ENCODE measurements at places on chromosomes 1 and 21.

- no peak for DNase-seq
Measured at GRCh38 chr1:224745924-224746323, 129.8 kb downstream of the CNIH3 start.

- peak; percentile 58 for DNase-seq
Measured at GRCh38 chr1:150931773-150932172, 5.6 kb downstream of the SETDB1 start.

DNA sequence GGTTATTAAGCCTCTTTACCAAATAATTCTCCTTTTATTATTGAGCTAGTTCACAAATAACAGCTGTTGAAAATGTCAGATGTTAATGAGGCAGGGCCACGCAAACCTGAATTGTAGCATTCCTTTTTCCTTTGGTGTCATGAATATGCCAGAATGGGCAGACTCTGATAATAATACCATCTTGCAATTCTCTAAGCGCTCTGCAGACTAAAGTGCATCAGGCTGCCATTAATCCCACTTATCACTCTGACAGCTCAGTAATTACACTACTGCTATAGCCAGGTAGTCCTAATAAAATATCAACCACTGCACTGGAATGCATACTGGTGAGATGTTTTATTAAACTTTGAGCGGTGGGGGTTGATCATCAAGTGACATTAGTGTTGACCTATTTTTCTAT lies 177.7 kb downstream of the DPYD start:
- no peak for DNase-seq

DNA sequence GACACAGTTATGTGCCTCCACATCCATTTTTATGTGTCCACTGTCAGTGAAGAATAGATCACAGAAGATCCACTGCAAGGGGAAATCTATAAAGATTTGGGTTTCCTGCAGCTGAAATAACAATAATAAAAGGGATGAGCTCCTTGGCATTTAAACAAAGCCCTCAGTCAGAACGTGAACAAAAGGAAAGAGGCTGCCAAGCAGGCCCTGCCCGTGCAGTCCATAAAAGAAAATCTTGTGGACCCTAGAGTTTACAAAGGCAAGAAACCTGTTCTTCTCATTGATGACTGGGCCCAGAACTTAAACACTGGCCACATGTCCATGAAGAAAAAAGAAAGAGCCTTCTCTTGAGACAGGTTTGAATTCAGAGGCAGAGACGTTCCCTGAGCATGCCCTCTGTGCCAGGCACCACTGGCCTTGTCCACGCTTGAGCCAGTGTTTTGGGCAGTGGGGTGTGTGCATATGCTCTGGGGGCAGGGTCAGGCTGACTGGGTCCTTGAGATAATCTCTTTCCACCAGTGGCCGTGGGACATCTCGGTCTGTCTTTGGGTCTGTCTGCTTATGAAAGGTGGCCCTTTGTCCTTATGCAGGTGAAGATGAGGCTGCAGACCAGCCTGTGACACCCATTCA lies 142.7 kb downstream of the HIVEP3 start:
- no peak for DNase-seq

- DNase-seq: no peak
Measured at GRCh38 chr1:151541752-151542151, 1.6 kb downstream of the TUFT1 start.

DNA sequence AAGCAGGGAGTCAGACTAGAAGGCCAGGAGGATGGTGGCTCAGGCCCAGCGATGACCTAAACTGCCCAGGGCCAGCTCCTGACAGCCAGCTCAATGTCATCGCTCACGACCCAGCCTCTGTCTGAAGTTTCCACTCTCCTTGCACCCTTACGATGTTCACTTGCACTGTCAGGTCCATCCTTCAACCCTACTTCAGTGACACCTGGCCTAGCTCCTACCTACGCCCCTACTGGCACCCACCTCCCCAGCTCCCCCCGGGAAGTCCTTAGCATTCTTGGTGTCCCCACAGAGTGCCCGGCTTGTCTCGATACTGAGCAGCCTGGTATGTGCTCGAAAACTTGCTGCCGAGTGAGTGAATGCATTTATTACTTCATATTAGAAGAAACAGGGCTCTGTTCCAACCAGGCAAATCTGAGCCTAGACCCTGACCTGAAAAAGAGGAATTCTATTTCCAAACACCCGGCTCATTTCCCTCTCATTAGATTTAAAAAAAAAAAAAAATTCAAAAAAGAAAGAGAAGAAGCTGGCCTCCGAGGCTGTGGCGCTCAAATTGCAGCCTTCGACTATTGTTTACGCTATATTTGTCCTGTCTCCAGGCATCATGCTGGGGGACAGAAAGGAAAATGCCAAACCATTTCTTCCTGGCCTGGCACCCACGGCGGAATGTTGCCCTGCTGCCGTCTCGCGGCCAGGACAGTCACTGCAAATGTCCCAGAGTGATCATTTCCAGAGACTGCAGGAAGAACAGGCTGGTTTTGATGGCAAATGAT lies 29.8 kb upstream of the LRRC38 start:
- no peak for DNase-seq

- no peak for DNase-seq
Measured at GRCh38 chr21:36437745-36438128, 42.2 kb downstream of the CLDN14 start.

DNA sequence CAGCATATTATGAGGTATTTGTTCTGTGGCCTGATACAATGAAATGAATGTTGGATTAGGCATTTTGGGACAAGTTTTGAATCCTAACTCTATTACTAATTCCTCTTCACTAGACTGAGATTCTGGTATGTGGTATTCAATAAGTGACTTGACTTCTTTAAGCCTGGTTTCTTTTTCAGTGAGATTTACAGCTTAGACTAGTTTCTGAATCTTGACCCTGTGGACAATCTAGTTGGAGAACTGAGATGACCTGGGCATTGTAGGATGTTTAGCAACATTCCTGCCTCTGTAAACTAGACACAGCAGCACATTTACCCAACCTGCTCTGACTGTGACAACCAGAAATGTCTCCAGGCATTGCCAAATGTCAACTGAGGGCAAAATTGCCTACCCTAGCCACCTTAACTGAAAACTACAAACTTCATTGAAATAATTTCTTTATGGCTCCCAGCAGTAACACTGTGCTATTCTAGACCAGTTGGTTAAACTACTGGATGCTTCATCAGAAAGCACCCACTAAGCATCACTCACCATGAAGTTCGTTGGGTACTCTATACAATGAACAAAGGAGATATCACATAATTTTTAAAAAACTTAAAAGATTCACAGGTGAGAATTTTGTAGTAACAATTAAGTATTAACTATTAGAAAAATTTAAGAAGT lies 16.8 kb downstream of the PTPRC start:
- DNase-seq: no peak

- DNase-seq: no peak
Measured at GRCh38 chr1:22915816-22916470, 56.7 kb downstream of the LACTBL1 start.

- DNase-seq: no peak
Measured at GRCh38 chr21:42376338-42376982, 10.1 kb upstream of the TFF1 start.

GRCh38 chr21:33940881-33941245 lies 25.3 kb upstream of the ATP5PO start:
- DNase-seq: no peak

DNA sequence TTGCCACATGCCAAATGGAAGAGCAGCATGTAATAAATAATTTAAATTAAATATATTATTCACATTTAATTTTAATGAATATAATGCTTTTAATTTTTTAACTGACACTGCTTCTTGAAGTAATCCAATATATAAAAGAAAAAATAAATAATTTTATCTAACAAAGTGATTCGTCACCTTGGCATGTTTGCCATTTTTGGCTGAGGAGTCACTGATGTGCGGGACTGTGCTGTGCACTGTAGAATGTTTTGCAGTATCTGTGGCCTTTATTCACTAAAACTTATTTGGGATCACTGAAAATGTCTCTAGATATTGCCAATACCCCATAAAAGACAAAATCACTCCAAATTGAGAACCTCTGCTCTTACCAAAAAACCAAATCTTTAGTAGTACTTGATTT lies 807.8 kb downstream of the BRINP3 start:
- no peak for DNase-seq

GRCh38 chr1:54569339-54569738 lies 21.3 kb downstream of the ACOT11 start:
- no peak for DNase-seq

- no peak for DNase-seq
Measured at GRCh38 chr1:245776694-245777332, 622.0 kb downstream of the KIF26B start.

DNA sequence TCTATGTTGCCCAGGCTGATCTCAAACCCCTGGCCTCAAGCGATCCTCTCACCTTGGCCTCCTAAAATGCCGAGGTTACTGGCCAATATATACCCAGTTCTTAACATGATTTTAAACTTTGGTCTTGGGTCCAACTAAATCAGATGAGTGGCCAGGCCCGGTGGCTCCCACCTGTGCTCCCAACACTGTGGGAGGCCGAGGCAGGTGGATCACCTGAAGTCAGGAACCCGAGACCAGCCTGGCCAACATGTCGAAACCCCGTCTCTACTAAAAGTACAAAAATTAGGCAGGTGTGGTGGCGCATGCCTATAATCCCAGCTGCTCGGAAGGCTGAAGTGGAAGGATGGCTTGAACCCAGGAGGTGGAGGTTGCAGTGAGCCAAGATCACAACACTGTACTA lies 29.6 kb downstream of the TOMM20 start:
- no peak for DNase-seq

GRCh38 chr1:65309304-65310077 lies at the start of gene DNAJC6:
Gene DNAJC6, plus strand, starts transcription at chr1:65309543. Its CDS starts 203 bp downstream, at chr1:65309746.
- no peak for DNase-seq

DNA sequence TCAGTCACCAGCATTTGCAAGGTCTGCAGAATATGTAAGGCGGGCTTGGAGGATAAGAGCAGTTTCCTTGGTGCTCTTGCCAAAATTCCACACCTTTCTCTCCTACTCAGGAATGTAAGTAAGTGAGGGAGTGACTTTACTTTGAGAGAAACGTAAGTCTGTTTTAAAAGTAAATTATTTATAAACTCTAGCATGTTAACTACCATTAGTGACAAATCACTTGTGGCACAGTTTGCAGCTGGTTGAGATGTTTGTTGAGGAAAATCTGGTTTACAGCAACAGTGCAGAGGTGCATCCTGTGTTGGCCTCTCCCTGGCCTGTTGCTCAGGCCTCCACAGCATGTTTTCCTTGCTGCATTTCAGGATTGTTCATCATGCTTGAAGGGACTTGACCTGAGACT lies 8.5 kb downstream of the CGN start:
- no peak for DNase-seq

GRCh38 chr1:159880430-159880829 lies 18.0 kb upstream of the VSIG8 start:
- DNase-seq: no peak

DNA sequence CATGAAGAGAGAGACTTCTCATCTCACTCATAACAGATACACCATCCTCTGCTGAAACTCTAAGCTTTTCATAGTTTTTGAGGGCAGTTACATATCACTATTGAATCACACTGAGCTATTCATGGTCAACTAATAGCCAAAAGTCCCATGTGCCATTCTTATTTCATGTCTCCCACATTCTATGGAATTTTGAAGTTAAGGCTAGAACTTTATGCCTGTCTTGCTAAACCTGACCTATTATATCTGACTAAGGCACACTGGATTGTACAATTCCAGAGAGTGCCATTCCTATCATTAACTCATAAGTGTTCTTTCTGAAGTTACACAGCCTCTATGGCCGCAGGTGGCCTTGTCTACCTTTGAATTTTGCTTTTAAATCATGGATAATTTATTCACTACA lies 254.3 kb downstream of the PTPRC start:
- DNase-seq: no peak

GRCh38 chr1:53129891-53130597 lies 12.4 kb downstream of the SLC1A7 start:
- no peak for DNase-seq

DNA sequence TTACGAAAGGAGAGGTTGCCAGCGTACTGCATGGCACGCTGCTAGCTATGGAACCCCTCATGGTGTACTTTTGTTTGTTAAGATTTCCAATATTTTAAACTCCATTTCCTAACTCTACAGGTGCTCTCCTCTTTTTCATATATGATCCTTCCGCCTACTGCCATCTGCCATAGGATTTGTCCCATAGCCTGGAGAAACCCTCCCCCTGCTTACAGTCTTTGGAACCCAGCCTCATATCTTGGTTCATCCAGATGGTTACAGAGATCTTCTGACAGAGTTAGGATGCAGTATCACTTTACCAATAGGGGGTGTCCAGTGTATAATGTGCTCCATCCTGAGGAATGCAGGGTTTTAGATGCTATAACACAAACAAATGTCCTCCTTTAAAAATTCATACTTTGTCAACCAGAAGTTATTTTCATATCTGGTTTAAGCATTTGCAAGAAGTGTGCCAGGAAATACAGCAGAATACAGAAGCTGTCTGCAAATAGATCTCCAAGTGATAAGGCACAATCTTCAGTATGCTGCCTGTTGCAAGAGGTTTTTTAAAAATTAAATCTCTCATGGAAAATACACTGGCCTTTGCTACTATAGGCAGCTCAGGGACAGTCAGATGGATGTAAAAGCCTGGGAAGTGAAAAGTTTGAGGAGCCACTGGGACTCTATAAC lies 377.8 kb downstream of the KCNH1 start:
- no peak for DNase-seq

GRCh38 chr1:221632072-221632471 lies 109.8 kb downstream of the DUSP10 start:
- DNase-seq: no peak

DNA sequence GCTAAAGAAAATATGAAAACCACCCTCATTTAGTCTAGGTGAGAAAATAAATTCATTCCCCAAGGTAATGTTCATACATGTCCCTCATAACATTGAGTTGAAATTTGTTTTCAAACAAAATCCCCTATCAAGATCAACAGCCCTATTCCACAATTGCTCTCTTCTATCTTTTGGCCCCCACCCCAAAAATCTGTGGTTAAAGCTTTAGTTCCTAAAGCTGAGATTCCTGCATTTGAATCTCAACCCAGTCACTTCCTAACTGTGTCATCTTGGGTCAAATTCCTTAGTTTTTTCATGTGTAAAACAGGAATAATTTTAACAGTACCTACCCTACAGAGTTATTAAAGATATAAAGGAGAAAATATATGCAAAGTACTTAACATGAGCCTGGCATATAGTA lies 22.0 kb downstream of the KIAA0319L start:
- DNase-seq: no peak

DNA sequence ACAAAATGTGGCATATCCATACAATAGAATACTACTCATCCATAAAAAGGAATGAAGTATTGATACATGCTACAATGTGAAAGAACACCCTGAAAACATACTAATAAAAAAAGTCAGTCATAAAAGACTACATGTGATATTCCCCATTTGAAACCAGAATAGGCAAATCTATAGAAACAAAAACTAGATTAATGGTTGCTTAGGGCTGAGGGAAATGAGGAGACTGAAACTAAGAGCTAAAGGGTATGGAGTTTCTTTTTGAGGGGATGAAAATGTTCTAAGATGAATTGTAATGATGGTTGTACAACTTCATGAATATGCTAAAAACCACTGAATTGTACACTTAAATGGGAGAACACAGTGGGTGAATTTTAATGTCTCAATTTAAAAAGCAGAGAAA lies 50.9 kb downstream of the ACBD6 start:
- DNase-seq: no peak

- DNase-seq: peak; percentile 6
Measured at GRCh38 chr1:97164276-97164639, 442.7 kb downstream of the PTBP2 start.
